Activated CD4-positive, alpha-beta T cell treated with anti-CD3 and anti-CD28 coated beads for 4 hours (primary cell): ENCODE measurements at places on chromosomes 7 and 10.
A peak's percentile ranks its signal among the peaks of the same experiment; 100 is the strongest.

DNA sequence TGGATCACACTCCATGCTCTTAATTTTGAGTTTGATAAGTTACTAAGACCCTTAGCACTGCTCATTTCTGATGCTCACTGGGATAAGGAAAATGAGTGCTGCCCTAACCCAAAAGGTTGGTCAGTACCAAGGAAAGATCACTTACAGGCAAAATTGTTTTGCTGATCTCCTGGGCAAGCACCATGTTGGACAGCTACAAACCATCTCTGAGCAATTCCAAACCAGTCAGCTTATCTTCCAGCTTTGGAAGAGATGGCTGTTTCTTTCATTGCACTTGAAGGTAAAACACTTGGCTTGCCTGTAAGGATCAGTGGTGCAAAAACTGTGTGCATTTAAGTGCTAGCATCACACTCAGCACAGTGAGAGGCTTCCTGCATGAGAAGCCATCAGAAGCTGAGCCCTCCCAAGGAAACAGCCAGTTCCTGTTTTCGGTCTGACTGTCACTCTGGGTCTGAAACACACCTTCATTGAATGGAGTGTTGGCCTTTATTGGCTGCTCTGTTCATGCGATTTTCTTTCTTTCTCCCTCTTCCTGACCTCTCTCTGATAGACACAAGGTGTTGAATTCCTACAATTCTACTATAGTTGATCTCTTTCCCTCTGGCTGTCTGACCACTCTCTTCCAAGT lies 126.4 kb upstream of the GHITM start:
- no peak for DNase-seq

- DNase-seq = no peak
Measured at GRCh38 chr10:77016855-77017254, 620.8 kb downstream of the KCNMA1 start.

- DNase-seq = no peak
Measured at GRCh38 chr10:54368984-54369383, 432.0 kb downstream of the PCDH15 start.

DNA sequence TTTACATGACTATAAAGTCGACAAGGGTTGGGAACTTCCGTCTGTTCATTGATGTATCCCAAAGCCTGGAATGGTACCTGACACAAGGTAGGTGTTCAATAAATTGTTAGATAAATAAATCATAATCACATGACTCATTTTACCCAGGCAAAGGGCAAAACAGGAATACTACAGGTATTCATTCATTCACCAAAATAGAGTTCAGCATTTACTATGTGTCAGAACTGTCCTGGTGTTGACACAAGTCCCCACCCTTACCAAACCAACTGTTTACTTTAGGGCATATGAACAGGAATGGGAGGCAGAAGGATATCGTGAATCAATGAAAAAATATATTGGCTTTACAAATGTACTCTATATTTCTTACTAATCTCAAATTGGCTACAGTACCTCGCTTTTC lies 666 bp upstream of the YAE1 start:
- DNase-seq = no peak

GRCh38 chr7:142815134-142815533 lies 39.7 kb upstream of the EPHB6 start:
- DNase-seq = no peak

GRCh38 chr10:111944331-111944730 lies 239.2 kb downstream of the GPAM start:
- no peak for DNase-seq

GRCh38 chr10:118865998-118866693 lies 111.4 kb upstream of the CACUL1 start:
- no peak for DNase-seq

DNA sequence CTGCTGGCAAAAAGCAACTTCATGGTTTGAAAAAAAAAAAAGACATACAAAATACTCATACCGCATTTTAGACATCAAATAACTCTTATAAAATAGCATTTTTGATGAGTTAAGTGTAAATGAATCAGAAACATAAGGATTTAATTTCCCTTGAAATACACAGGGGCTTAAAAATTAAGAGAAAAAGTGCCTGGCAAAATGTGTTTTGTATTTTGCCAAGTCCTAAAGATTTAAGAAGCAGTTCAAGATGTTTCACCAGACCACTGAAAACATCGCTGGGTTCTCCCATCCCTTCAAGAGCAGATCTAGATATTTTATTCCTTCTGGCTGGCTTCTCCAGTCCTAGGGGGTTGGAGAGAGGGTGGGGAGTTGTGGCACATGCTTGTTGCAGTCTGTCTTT lies 396.4 kb downstream of the INHBA start:
- no peak for DNase-seq

DNA sequence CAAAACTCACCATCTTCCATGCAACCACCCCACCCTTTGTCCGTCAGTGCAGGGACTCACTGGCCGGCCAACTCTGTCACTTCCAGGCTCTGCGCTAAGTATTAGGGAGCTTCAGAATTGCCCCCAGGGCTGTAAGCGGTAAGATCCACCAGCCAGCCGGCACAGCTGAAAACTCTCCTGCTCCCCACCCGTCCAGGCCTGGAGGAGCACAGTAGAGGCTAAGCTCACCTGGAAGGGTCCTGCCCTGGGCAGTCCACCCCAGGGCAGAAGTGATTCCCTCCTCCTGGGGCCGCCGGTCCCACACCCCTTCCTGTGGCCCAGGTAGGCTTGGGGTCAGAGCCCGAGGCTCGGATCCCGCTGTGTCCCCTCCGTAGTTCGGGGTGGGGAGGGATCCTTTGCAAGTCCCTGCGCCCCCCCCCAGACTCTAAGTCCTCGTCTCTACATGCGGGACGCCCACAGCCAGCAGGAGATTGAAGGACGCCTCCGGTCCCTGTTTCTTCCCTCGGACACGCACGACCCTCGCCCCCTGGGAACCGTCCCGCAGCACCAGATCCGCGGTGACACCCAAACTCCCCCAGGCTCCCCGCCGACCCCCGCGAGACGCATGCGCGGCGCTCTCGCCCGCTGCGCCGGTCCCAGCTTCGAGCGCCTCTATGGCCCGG lies 138.9 kb downstream of the ARHGAP22 start:
- DNase-seq = no peak

DNA sequence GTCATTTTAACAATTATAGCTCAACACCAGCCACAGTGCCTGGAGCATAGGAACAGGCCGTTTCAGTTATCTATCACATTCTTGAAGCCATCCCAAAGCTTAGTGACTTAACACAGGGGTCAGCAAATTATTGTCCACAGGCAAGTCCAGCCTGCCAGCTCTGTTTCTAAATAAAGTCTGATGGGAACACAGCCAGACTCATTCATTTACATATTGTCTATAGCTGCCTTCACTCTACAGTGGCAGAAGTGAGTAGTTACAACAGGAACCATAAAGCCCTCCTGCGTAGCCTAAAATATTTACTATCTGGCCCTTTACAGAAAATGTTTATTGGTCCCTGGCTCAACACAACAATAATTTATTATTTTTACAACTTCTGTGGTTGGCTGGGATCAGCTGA lies 407.5 kb upstream of the AUTS2 start:
- DNase-seq = no peak

GRCh38 chr7:99949645-99950228 lies 20.3 kb upstream of the GJC3 start:
- DNase-seq = no peak

GRCh38 chr7:101717628-101718357 lies 88.7 kb upstream of the MYL10 start:
- no peak for DNase-seq

GRCh38 chr7:17719998-17720397 lies 220.3 kb downstream of the SNX13 start:
- DNase-seq = no peak

GRCh38 chr10:14063531-14064285 lies 267.0 kb downstream of the FRMD4A start:
- no peak for DNase-seq

- no peak for DNase-seq
Measured at GRCh38 chr7:80372415-80372814, 139.4 kb downstream of the GNAT3 start.

DNA sequence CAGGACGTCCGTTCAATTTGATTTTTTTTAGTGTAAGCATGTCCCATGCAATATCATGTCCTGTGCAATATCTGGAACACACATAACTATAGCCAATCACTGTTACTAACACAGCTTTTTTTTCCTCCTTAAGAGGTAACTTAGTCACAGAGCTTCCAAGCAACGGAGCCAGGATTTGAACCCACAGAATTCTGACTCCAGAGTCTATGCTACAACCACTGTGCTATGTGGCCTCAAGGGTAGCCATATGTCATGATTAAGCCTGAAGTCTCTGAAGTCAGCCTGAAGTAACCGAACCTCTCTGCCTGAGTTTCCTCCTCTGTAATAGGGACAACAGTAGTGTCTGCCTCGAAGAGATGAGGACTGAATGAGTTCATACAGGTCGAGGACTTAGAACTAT lies 42.2 kb upstream of the TCF7L2 start:
- DNase-seq = no peak

DNA sequence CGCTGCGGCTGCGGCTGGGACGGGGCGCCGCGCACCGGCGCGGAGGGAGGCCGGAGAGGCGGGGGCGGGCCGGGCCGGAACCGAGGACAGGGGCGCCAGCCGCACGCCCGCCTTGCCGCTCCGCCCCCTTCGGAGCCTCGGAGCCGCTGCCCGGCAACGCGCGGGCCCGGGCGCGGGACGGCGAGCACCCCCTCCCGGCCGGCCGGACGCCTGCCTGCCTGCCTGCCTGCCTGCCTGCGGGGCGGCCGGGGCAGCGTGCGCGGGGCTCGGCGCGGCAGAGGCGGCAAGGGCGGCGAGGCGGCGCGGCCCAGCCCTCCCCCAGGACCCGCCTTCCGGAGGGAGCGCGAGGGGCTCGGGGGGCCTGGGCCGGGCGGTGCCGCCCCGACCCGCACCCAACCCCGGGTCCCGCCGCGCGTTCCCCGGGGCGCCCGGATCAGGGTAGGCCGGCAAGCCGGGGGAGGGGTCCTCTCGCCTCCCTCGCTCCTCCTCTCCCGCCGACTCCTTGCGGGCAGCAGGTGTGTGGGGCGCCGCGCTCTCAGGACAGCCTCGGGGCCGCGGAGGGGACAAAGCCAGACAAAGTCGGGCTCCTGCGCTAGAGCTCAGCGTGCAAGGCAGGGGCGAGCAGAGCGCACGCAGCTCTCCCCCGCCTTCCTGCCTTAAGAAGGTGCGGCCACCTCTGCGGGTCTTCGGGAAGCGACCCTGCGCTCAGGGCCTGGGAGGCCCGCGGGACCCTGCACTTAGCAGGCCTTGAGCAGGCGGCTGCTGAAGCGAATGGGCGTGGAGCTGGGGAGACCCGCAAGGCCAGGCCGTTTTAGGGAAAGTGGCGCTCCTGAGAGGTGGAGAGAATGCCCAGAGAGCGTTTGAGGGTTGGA lies at the start of gene KIAA1549:
TSS of gene KIAA1549 (minus strand) at position 58 of the 872 bp plus-strand sequence. CDS start 120 bp downstream, outside the sequence.
- DNase-seq = peak; percentile 26

- no peak for DNase-seq
Measured at GRCh38 chr7:159227433-159227832, 82.8 kb upstream of the VIPR2 start.

DNA sequence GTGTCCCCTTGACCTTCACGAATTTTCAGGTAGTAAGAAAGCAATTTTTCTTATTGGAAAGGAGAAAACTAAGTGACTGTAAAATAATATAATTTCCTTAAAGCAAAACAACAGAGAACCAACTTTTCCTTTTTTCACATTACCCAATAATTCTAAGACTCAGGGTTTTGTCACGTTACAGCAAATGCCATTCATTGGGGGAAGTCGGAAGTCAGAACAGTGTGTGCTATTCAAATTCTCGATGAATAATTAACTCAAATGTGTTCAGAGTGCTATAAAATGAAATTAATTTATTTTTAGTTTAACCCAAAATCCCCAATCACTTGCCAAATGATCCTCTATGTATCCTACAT lies 40.0 kb downstream of the DIP2C start:
- DNase-seq = no peak

GRCh38 chr7:81492910-81493309 lies 276.9 kb downstream of the HGF start:
- no peak for DNase-seq

DNA sequence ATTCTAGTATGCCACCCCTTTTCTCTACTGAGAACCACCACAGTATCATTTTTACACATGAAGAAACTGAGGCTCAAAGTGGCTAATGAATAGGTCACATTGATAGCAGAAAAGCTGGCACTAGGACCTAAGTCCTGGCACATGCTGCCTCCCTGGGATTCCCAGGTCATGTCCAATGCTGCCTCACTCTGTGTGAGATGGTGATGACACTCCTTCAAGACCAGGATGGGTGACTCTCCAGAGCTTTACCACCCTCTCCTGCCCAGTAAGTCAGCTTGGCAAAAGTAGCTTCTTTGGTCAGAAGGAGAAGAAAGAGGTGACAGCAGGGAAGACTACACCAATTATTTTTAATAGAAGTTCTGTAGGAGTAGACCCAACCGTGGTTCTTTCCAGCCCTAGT lies 13.3 kb upstream of the AKR1B10 start:
- no peak for DNase-seq

GRCh38 chr7:4277936-4278335 lies 404.2 kb upstream of the FOXK1 start:
- DNase-seq = no peak

GRCh38 chr7:112416127-112416526 lies 34.1 kb upstream of the IFRD1 start:
- no peak for DNase-seq

GRCh38 chr10:76191336-76191735 lies 759.9 kb downstream of the LRMDA start:
- DNase-seq = no peak

- no peak for DNase-seq
Measured at GRCh38 chr7:130741331-130741995, 7.5 kb upstream of the KLF14 start.

DNA sequence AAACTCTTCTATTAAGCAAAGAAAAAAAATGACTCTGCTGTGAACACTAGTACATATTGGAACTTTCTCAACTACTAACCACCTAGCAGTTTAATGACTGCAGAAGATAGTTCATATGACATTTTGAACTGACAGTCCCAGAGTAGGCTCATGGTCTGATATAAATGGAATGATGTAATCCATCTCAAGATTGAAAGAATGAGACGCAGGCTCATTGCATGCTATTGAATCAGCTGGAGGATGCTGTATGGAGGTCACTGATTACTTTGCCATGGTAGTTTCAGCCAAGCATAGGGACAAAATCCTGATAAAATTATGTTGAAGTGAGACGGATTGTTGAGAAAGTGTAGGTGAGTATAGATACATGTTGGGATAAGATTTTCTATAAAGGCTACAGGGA lies 217.6 kb upstream of the SEMA3E start:
- DNase-seq = no peak

DNA sequence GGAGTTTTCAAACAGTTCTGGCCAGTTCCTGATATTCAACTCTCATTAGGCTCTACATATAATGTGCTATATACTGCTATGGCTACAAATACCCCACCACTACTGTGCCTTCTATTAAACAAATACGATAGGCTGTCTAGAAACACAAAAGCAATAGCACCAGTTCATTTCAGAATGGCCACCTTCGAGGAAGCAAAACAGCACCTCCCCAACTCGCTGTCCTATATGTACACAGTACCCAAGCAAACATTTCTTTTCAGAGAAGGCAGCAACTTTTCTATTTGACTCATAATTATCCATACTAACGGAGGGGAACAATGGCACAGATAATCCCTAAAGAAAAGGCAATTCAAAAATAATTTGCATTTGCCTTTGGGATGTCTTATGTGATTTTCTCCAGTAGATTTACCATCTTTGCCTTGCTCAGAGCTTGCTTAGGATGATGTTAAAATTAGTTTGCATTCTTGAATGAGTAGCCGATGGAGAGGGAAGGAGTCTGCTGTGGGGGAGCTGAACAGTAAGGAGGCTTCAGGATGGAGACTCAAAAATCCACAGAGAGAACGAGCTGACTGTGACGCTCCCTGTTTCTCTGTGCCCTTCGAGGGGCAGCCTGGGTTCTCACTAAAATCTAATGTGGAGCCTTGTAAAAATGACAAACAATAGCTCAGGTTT lies 218.7 kb downstream of the FANK1 start:
- DNase-seq = no peak
